Small intestine (tissue), 16 donors: ENCODE measurements at places on chromosomes 5 and 9.

DNA sequence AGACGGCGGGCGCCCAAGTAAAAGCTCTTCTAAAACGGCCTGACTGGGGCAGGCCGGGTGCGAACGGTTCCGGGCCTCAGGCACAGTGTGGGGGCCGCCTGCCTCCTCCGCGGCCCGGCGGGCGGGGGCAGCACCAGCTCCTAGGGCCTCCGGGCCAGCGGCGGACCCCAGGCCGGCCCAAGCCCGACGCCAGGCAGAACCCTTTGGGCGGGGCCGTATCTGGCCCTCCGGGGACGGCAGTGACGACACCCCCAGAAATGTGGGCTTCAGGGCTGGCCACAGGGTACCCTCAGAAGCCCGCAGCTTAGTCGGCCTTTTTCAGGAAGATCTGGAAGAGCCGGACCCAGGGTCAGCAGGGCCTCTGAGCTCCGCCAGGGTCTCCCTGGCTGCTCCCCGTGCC, 4.0 kb downstream of the LTC4S start:
- no peak for DNase-seq

DNA sequence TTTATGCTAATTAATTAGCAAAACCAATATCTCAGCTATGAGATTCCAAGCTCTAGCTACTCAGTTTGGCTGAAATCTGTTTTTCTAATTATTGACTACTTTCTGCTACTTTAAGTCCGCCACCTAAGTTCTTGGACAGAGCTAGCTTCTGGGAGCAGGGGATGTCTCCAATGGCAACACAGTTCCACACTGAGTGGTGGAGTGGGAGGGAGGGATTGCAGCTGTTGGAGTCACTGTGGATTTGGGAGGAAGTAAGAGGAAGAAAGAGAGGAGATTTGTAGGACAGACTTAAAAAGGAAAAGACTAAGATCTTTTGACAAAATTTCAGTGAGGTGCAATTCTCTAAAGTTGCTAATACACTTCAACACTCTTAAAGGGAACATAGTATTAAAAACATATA, 450.8 kb downstream of the NFIB start:
- DNase-seq: peak; percentile 14

- no peak for DNase-seq
Observed at GRCh38 chr5:180253036-180253824, 38.7 kb downstream of the MAPK9 start.

GRCh38 chr9:99182356-99182755, 39.4 kb downstream of the ALG2 start:
- DNase-seq: no peak

DNA sequence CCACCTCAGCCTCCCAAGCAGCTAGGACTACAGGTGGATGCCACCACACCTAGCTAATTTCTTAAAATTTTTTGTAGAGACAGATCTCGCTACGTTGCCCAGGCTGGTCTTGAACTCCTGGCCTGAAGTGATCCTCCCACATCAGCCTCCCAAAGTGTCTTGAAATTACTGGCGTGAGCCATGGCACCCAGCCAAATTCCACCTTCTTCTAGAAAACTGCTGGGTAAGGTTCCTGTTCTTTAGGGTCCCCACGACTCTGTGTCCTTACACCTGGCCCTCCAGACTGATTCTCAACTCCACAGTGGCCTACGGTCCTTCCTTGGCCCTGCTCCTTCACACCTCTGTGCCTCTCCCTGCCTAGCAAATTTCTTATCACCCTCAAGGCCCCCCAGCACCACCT, 1.9 kb downstream of the MAPK9 start:
- no peak for DNase-seq

GRCh38 chr5:66346869-66347268, 202.8 kb downstream of the SREK1 start:
- no peak for DNase-seq

DNA sequence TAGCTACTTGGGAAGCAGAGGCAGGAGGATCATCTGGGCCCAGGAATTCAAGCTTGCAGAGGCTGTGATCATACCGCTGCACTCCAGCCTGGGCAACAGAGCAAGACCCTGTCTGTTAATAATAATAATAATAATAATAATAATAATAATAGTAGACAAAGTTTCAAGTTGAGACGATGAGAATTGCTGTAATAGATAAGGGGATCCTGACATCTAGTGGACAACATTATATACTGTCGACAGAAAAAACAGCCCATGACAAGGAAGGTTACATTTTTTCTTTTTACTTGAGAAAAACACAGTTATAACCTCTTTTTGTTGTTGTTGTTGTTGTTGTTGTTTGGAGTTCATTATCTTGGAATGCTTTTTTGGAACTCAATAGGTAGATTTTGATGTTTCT, 35.3 kb downstream of the NDFIP1 start:
- peak; percentile 49 for DNase-seq

DNA sequence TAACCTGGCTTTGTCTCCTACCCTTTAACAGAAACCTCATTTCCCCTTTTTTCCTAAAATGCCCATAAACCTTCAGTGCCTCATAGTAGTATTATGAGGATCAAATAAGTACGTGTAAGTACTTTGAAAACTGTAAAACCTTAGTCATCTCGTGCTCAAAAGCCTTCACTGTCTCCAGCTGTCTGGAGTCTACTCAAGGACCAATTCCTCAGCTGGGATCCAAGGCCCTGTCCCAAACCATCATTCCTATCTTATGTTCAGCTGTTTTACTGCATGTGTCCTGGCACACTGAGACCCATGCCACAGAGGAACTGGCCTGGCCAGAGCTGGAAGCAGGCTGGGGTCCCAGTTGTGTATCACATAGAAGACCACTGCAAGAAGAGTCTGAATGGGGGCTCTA, 15.9 kb downstream of the ADAMTSL1 start:
- no peak for DNase-seq

DNA sequence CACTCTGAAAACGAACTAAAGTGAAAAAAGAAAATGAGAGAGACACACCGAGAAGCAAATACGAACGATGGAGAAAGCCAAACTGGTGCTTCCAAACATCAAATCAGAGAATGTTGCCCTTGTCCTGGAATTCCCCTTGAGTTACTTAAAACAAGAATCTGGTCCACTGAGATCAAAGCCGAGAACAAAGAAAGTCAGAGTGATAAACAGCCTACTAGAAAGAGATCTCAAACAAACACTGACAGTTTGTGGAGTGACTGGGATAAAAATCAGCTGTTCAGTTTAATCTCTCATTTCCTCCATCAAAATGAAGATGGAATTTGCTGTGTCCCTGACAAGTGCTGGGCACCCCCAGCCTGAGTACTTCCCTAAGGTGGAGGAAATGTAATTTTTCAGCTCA, 582.6 kb downstream of the NR2F1-AS1 start:
- DNase-seq: no peak

DNA sequence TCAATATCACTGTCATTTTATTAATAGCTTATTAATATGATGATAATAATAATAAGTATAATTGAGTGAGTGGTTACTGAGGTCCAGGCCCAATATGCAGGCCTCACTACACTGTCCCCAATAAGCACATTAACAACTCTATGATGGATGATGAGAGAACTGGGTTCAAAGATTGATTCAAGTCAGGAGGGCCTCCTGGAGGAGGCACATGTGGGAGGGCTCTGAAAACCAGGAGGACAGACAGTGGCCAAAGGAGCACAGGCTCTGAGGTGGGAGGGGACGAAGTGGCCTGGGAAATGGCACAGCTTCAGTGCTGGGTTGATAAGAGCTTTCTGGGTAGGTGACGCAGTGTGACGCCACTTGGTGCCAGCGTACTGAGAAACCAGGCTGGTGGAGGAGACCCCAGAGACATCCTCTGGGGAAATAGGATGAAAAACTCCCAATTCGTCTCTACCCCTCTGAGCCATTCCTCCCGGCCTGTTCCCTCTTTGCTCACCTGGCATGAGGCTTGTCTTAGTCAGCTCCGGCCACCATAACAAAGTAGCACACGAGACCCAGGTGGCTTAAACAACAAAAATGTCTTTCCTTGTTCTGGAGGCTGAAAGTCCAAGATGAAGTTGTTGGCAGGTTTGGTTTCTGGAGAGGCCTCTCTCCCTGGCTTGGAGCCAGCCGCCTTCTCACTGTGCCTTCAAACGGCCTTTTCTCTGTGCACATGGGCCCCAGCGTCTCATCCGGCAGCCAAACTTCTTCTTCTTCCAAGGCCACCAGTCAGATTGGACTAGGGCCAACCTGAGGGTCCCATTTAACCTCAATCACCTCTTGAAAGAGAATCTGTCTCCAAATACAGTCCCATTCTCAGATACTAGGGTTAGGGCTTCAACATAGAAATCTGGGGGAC, 31.6 kb downstream of the NTNG2 start:
- no peak for DNase-seq
